ENCODE measurements at places on chromosomes 13 and 19.

- DNase-seq = peak; percentile 94
These were observed 47.9 kb upstream of the CEACAM21 start for GRCh38 chr19:41528106-41528505.

GRCh38 chr19:33620611-33621010, 1.1 kb upstream of the CHST8 start:
- DNase-seq = no peak

DNA sequence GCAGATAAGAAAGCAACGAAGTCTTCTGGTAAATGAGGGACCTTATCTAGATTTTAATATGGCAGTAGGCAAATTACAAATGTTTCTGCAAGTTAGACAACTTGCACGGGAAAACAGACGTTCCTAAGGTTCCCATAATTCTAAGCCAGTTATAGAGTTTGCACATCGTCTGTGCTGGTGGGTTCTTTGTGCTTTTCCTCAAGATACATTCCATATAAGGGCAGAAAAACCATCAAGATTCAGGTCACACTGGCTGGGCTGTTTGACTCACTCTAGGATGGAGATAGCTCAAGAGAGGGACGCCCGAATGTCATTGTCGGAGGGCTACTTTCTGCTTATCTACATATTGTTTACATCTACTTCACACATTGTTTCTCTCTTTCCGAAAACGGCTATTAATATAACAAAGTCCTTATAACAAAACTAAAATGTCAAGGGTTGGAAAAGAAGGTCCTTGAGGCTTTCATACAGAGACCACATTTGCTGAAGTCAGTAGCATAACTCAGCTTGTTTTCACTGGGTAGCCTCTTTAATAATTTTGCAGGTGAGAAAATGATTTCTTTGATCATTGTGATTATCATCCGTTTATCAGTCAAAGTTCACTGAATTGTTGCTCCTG, 44.4 kb downstream of the SOX1 start:
- DNase-seq = no peak

GRCh38 chr13:59730026-59730425, 433.7 kb downstream of the DIAPH3 start:
- DNase-seq = no peak

DNA sequence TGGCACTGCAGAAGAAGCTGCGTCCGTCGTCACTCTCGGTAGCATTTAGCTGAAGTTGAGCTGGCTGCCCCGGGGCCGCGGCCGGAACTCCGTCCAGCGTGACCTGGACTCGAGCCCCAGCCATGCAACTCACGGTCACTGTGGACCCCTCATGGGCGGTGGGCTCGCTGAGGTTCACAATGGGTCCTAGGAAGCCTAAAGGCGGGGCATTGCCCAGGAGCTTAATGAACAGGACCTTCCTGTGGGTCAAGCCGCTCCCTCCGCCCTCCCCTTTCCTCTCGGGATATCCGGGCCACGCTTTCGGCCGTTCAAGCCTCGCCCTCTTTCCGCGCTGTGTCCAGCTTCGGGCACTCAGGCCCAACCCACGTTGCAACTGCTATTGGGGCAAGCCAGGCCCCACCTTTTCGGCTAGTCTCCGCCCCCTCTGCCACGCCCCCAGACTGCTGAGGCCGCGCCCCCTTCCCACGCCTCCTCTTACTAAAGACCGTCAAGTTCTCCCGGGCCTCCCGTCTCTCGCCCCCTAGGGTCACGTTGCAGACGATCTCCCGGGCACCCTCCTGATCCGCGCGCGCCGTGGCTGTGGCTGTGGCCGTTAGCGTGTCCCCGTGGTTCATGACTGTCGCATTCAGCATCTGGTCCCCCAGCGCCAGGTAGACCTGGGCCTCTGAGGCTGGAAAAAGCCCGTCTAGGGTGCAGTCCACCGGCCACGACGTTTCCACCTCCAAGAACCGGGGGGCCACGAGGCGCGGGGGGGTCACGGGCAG, 1.4 kb upstream of the RAVER1 start:
- DNase-seq = peak; percentile 24

DNA sequence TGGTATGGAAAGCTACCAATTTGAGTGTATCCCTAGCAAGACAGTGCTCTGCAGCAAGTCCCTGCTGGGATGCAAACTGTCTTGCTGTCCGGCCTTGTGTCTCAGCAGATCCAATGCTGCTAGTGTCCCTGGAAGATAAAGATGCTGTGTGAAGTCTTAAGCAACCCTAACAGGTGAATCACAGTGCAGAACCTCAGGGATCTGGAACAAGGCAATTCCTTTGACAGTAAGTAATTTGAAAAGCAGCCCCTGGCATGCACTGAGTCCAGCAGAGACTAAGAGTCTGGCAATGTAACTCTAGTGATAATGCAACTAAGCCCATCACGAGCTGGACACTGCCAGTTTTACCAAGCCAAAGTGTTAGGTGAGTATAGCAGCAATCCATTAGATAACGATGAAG, 1.7 kb upstream of the UCHL3 start:
- no peak for DNase-seq

GRCh38 chr13:51148952-51149573, 38.0 kb upstream of the C13orf42 start:
- DNase-seq = peak; percentile 36

DNA sequence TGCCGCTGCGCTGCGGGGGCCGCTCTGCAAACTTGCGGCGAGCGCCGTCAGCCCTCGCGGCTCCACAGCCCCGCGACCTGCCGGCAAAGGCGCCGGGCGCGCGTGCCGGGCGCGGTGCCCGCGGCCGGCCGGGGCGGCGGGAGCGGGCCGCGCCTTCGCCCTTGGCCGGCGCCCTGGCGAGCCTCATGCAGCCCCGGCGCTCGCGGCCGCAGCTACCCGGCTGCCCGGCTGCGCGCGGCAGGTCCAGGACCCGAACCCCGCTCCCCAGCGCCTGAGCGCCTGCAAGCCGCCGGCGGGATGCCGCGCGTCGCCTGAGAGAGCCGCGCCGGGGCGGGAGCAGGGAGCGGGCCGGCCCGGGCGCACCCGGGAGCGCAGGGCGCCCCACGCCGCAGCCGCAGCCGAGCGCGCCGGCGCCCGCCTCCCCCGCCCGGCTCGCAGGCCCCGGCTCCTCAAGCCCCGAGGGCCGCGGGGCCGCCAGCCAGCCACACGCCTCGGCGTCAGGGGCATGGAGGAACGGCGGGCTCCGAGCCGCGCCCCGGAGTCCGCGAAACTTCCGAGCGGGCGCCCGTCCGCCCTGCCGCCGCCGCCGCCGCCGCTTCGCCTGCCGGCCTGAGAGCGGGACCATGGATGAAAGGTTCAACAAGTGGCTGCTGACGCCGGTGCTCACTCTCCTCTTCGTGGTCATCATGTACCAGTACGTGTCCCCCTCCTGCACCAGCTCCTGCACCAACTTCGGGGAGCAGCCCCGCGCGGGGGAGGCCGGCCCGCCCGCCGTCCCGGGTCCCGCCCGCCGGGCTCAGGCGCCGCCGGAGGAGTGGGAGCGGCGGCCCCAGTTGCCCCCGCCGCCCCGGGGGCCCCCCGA, 564 bp downstream of the HS6ST3 start:
- peak; percentile 9 for DNase-seq

DNA sequence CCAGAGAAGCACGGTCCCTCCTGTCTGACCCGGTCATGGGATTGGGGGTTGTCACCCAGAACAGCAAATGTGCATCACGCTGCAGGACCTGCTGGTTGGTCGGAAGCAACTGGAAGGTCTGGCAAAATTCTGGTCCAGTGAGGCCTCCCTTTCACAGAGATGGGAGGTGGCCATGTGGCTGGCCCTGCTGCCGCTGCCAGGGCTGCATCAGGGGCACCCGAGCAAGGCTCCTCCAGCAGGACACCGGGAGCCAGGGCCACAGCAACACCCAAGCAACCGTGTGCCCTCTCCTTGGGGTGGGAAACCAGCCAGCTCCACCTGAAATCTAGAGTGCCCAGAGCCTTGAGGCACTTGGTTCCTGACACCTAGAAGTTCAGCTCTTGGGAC, 11.5 kb upstream of the GAS6 start:
- DNase-seq = no peak

- DNase-seq = no peak
These were observed 2.2 kb upstream of the PSMC4 start for GRCh38 chr19:39968789-39969188.

DNA sequence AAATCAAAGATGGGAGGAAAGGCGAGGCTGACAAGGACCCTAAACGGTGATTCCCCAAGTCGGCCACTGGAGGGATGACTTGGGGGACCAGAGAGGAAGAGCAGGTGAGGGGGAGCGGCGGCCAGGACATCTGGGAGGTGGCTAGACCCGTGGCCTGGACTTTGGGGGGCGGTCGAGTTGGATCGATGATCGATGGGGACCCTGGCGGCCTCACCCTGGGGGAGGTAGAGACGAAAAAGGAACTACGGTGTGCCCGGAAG, 7.7 kb upstream of the CIRBP start:
- peak; percentile 62 for DNase-seq

- peak; percentile 53 for DNase-seq
These were observed 33.6 kb upstream of the UBE2L5 start for GRCh38 chr13:30388406-30389283.

DNA sequence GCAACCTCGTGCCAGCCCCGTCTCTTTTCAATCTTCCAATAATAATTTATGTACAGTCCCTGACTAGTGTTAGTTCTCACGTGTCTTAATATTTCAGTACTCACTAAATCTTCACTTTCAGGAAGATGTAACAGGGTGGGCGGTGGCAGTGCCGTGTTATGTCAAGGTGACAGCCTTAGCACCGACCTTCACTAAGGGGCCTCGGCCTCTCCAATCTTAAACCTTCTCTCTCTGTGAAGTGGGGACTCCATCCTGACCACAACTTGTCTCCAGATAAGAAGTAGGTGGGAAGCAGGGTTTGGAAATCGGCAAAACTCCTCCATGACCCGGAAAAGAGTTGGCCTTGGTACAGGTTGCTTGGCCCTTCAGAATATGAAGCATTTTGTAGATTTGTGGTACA, 1.8 kb downstream of the RPS19 start:
- DNase-seq = no peak

- no peak for DNase-seq
These were observed 298.5 kb upstream of the ATXN8OS start for GRCh38 chr13:69809152-69809551.

DNA sequence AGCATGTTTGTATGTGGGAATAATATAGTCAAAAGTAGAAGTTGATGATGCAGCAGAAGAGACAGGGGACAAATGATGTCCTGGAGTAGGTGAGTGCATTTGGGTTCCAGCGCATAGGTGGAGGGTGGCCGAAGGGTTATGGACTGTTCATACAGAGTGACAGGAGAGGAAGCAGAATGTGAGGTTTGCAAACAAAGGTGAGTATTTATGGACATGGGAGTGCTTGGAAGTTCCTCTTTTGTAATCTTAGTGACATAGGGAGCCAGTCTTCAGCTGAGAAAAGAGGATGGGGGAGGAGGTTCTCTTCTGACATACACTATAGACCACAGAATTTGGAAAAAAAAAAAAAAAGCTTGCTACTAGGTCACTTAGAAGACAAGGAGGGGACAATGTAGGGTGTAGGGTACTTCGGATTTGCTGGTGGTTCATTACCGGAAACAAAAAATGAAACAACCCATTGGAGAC, 331.6 kb downstream of the DLEU7 start:
- peak; percentile 97 for DNase-seq

GRCh38 chr19:45161738-45162607, 1.2 kb upstream of the NKPD1 start:
- no peak for DNase-seq

- DNase-seq = no peak
These were observed 7.0 kb upstream of the TMEM161A start for GRCh38 chr19:19145281-19145680.

- DNase-seq = no peak
These were observed 45.7 kb upstream of the N4BP2L1 start for GRCh38 chr13:32473650-32474049.

DNA sequence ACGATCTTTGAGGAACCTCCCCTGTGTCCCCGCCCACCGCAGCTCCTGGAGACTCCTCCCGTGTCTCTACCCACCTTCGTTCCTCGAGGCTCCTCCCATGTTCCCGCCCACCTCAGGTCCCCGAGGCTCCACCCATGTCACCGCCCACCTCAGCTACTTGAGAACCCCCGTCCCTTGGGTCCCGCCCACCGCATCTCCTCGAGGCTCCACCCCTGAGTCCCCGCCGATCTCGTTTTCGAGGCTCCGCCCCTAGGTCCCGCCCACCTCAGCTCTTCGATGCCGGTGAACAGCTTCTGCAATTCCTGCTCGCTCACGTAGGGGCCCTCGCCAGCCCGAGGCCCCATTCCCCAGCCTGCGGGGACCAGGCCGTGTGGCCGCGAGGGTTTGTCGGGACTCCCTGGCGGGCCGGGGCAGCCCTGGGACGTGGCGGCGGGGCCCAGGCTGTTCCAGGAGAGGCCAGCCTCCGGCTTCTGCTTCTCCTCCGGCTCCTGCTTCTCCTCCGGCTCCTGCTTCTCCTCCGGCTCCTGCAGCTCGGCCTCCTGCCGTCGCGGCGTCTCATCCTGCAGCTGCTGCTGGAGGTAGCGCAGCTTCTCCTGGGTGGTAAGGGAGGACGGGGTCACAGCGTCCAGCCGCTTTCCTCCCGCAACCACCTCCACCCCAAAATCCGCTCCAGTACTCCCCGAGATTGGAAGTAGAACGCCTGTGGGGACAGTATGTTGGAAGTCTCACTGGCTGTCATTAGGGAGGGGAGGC, 16.7 kb downstream of the TSKS start:
- DNase-seq = no peak

All from KBM-7 (cell line).